ENCODE measurements at places on chromosomes 4 and X.

- no peak for DNase-seq
Measured at GRCh38 chr4:11028334-11028733, 343.8 kb upstream of the CLNK start.

- DNase-seq = no peak
Measured at GRCh38 chr4:6852582-6852981, 57.0 kb upstream of the TBC1D14 start.

DNA sequence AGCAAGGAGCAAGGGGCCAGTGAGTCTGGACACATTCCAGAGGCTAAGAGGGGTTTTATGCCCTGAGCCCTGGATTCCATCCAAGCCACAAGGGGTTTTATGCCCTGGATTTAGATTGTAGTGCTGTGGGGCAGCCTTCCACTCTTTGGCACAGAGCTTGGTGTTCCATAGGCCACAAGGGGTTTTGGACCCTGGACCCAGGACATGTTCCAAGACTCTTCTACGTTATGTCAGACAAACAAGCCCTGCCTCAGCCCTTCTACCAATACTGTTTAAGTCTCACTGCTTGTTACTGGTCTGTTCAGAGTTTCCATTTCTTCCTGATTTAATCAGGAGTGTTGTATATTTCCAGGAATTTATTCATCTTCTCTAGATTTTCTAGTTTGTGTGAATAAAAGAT, 12.8 kb upstream of the SCARB2 start:
- no peak for DNase-seq

GRCh38 chrX:102154900-102155805, 624 bp downstream of the BEX5 start:
- peak; percentile 47 for DNase-seq

- DNase-seq = no peak
Measured at GRCh38 chr4:35867057-35867456, 377.3 kb downstream of the ARAP2 start.

DNA sequence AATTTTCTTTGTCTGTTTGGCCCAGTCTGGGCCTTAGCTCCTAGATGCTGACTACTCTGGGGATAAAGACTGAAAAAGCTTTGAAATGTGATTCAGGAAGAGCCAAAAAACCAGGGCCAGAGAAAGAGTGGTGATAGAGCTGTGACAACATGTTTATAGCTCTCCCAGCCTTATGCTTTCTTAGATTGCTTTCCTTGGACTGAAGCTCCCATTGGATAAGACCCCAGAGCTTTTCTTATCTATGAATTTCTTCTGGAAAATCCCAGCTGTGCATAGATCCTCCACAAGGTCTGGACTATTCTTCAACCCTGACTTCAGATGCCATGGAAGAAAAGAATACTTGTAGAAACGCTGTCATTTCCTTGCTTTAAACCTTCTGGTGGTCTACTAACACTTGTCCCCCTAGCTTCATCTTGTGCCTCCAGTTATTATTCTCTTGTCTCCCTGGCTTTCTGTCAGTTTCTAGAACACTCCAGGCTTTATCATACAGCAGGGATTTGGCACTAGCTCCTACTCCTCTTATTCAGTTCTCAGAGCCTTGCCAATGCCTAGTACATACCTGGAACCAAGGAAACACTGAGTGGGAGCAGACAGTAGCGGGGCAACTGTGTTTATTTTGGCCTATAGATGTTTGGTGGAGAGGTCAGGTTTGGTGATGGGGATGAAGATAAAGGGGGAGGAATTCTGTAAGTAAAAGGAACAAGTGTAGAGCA, 57.1 kb upstream of the TEX13D start:
- DNase-seq = no peak

- DNase-seq = no peak
Measured at GRCh38 chrX:150035531-150035930, 97.2 kb upstream of the EOLA2 start.

GRCh38 chr4:128709268-128709667, 100.2 kb upstream of the JADE1 start:
- DNase-seq = peak; percentile 18

DNA sequence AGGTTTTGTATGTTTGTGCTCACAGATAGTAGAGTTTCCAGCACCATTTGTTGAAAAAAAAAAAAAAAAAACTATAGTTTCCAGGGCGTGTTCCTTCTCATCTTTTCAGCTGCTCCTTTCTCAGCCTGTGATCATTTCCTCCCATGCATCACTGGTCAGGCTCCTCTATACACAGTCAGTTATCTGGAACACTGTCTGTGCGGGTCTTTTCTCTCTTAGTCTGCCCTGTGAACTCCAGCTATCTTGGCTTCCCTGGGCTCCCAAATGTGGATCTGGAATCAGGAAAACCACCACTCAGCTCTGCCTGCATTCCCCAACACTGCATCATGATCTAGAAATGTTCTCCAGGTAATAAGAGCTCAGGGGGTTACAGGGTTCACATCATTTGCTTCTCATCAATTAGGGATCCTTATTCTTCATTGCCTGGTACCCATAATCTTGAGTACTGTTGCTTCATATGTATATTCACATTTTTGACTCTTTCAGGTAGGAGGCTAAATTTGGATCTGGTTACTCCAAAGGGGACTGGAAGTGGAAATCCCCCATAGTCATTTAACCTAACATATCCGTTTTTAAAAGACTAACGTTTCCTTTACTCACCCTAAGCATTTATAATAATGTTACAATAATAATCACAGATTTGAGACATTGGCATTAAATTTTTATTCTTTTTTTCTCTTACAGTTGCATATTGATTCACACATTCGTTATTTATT, 221.8 kb upstream of the KLF3 start:
- no peak for DNase-seq

GRCh38 chr4:60201052-60201673, 999.0 kb upstream of the ADGRL3 start:
- peak; percentile 27 for DNase-seq

DNA sequence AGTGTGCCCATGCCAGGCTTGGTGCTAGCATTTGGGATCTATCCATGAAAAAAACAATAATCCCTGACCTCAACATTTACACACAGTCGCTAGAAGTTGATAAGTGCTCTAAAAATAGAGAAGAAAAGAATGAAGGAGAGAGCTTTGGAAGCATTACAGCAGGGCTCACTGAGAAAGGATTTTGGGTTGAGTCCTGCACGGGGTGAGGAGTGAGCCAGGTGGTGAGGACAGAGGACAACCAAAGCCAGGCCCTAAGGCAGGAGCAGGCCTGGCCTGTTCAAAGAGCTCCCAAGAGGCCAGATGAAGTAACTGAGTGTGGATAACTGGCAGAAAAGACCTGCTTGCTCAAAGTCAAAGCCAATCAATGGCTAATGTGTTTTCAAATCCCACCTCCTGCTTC, 20.7 kb upstream of the PROM1 start:
- DNase-seq = no peak

DNA sequence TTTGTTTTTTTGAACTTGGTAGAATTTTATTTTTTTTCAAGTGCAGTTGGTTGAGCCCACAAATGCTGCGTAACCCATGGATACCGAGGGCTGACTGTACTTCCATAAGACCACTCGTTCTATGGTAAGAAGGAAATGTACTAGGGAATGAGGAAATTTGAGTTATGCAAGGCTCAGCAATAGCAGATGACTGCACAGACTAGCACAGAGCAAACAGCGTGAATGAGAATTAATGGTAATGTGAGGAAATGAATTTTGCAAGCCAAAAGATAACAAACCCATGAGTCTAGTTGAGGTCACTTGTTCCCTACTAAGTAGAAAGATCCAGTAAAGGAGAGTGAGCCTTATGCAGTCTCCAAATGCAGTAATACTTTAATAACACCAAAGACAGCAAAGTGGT, 17.4 kb downstream of the GSPT2 start:
- no peak for DNase-seq

DNA sequence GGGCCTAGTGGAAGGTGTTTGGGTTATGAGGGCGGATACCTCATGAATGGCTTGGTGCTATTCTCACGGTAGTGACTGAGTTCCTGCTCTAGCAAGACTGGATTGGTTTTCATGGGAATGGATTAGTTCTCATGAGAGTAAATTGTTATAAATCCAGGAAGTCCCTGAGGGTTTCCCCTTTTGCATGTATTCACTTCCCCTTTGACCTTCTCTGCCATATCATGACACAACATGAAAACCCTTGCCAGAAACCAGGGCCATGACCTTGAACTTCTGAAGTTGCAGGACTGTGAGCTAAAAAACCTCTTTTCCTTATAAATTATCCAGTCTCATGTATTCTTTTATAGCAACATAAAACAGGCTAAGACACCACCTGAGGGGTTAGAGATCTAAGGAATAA, 529.7 kb upstream of the RPS6KA3 start:
- no peak for DNase-seq

GRCh38 chrX:97787311-97787710, 903.6 kb downstream of the RPA4 start:
- no peak for DNase-seq

DNA sequence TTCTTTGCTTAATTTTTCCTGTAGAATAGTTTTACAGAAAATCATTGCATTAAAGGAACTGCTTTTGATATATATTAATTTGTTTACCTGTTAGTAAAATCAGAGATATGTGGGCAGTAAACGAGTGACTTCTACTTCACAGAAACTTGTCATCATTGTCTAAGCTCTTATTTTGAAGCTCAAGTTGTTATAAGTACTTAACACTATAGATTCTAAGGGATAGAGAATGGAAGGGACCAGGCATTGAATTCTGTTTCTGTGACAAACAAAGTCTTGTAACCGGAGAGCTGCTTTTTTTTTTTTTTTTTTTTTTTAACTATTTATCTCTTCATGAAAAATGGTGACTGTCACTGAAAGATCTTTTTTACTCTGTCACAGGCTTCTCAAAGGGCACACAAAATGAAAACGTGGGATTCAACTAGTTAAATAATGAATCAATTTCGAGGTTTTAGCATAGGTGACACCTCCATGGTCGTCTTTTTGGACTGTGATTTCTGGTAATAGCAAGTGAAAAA, 14.4 kb downstream of the STK26 start:
- no peak for DNase-seq

GRCh38 chrX:97529536-97530200, 646.0 kb downstream of the RPA4 start:
- no peak for DNase-seq

- no peak for DNase-seq
Measured at GRCh38 chr4:83043801-83044407, 8.9 kb downstream of the COPS4 start.

DNA sequence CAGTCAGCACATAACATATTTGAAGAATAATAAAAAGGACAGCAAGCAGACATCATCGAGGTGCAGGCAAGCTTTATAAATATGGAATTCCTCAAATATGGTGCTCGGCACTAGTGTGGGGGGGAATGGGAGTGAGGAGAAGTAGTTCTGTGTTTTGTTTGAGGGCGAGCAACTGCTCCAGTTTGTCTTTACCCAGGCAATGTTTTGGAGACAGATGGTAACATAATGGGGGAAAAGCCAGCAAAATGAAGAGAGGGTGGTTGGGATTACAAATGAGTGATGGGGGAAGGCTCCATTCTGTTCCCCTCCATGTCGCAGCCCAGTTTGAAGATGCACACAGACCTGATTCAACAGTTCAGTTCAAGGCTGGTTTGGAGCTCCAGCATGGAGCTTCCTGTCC, 572.9 kb upstream of the DIPK2B start:
- no peak for DNase-seq

- no peak for DNase-seq
Measured at GRCh38 chrX:2682565-2683177, 8.4 kb upstream of the CD99 start.

DNA sequence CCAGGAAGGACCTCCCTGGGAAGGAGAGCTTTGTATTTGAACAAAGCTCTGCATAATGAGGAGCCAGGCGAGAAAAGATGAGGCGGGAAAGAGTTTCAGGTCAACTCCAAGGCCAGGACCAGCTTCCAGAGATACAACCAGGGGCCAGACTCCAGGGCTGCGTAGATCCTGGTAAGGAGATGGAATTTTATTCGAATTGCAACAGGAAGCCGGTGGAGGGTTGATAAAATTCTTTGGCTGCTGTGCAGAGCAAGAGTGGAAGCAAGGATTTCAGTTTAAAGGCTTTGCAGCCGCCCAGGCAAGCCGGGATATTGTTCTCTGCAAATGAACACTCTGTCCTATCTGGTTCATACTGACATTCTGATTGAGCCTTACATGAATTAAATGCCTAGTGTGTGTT, 40.2 kb upstream of the CBR4 start:
- no peak for DNase-seq

GRCh38 chrX:13485167-13485566, 84.2 kb upstream of the EGFL6 start:
- no peak for DNase-seq

GRCh38 chr4:136706942-136707341, 825.4 kb downstream of the PCDH18 start:
- DNase-seq = no peak

DNA sequence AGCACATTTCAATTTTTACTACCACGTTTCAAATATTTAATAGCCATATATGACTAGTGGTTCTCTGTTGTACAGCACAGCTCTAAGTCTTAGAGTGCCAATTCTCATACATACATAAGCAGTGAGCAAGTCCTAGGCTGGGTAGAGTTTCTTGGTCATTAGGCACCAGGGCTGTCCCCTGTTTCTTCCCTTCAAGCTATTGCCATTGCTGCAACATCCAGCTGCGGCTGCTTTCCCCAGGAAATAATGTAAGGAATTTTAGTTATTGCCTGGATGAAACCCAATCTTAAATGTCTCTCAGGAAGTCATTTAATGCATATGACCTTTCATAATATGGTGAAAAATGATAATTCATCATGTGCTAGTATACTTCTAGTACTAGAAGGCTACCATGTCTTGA, 74.1 kb upstream of the PPP3CA start:
- DNase-seq = no peak

- DNase-seq = no peak
Measured at GRCh38 chrX:155115174-155115819, 44.0 kb downstream of the BRCC3 start.

- DNase-seq = no peak
Measured at GRCh38 chr4:53575552-53575951, 15.7 kb downstream of the LNX1 start.

DNA sequence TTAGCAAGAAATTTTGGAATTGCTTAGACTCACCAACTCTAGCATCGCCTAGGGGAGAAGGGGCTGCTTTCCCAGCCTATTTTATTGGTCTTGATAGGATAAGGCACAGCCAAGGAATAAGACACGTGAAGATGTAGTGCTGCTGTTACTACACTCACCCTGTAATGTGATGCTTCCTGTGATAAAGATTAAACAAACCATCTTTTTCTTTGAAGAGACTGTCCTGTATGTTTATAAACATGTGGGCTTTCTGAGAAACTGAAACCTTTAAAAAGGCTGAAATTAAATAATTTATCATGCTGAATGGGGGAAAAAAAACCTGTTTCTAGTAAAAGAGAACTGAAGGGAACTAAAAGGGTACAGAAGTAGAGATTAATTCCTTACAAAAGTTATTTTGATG, 13.2 kb downstream of the TAPT1 start:
- DNase-seq = no peak

- DNase-seq = no peak
Measured at GRCh38 chr4:141081921-141082395, 51.3 kb downstream of the RNF150 start.

- DNase-seq = no peak
Measured at GRCh38 chr4:34720571-34720970, 1523.7 kb downstream of the ARAP2 start.

- DNase-seq = no peak
Measured at GRCh38 chrX:86806786-86807185, 658.5 kb downstream of the DACH2 start.

- DNase-seq = no peak
Measured at GRCh38 chrX:123736333-123736921, 3.6 kb upstream of the THOC2 start.
